Osteoblast (primary cell): ENCODE measurements at places on chromosomes 13 and 19. TPM values are rescaled to one million over a fixed set of nuclear protein-coding genes. Genes with fewer than 3 reads are reported as not detected.

- no peak for DNase-seq
Measured at GRCh38 chr19:10278935-10279334, 7.8 kb upstream of the ICAM4 start.

The ZNF90 gene
- 1.1 and 1.2 TPM in 2 replicates for total RNA-seq

DNA sequence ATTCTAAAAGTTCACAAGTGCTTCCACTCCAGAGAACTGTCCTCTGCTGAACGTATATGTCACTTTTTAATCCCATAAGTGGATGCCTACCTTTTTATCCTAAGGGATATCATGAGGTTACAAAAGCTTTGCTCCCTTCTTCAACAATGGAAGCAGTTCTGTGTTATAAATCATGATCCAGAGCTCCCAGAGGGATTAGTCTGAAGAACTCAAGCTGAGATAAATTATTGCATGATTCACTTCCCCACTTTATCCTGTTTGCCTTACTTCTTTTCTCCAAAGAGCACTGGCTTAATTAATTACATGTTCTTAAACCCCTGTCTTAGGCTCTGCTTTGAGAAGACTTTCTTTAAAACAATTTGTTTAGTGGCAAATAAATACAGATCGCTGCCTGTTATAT is 246.7 kb downstream of the PCDH17 start:
- DNase-seq: no peak

GRCh38 chr19:38632476-38633213 is 13.7 kb downstream of the EIF3K start:
- peak; percentile 37 for DNase-seq

- no peak for DNase-seq
Measured at GRCh38 chr19:20349206-20349605, 182.2 kb downstream of the ZNF486 start.

DNA sequence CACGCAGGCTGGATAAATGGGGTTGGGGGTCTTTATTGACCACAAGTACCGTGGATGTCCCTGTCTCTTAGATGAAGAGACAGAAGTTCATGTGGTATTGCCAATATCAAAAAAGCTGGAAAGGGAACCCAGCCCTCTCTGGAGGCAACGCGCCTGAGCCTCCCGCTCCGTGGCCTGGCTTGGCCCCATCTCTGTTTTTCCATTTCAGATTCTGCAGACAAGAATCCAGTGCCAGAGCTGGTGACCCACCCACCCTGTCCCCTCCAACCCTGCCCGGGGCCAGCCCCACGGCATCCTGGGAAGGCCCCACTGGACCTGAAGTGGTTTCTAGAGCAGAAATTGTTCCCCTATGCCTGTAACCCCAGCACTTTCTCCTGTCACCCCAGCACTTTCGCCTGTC is 57.7 kb downstream of the PTPRS start:
- DNase-seq: peak; percentile 56

- no peak for DNase-seq
Measured at GRCh38 chr13:21998279-21998990, 327.6 kb downstream of the FGF9 start.

GRCh38 chr19:2273356-2274184 is 8.4 kb downstream of the PEAK3 start:
- peak; percentile 99 for DNase-seq

DNA sequence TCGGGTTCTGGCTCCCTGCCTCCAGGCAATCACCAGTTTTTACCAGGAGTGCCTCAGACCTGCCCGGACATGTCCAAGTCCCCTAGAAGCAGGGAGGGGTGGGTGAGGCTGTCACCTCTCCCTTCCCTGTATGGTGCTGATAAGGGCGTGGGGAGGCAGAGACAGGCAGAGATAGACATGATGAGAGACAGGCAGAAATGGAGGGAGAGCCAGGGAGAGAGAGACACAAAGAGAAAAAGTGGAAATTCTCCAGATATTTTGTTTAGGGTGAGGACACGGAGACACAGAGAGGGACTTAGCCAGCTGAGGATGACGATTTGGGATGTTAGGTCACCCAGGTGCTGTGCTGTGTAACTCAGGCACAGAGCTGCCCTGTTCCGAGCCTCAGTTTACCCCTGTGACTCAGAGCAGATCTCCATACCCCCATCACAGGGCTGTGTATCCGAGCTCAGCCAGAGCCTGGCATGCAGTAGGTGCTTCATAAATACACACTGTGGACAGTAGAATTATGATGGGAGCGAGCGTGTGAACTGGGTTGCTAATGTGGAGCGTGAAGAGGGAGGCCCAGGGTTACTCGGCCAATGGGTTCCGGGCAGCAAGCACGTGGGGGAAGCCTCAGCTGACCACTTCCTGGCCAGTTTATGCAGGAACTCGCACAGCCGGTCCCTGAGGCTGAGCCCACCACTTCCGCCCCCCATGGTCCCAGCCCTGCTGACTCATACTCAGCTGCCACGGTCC is 11.9 kb upstream of the GDF15 start:
- peak; percentile 99 for DNase-seq

DNA sequence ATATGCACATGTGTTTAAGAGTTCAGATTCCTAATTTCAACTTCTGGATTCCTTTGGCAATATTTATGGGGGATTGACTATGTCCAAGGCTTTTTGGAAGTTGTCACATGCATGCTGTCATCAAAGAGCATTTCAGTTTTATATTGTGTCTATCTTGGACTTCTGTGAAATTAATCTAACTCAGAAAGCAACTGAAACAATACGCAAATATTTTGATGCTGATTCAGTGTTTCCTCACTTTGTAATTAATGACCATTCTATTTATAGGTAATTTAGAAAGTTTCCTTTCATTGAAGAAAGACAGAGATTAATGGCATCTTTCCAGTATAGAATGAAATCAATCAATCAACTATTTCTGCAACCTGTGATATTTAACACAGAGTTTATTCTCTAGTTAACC is 550.1 kb downstream of the PCDH9 start:
- DNase-seq: no peak

The GJB2 gene
- total RNA-seq: under 0.01 and 0.29 TPM in 2 replicates

The DPF1 gene
- total RNA-seq: 0.29 and 0.72 TPM in 2 replicates

GRCh38 chr13:44932850-44933251 is 56.4 kb downstream of the NUFIP1 start:
- no peak for DNase-seq

GRCh38 chr13:43484432-43485225 is 302.1 kb downstream of the ENOX1 start:
- no peak for DNase-seq
